ENCODE measurements at places on chromosomes 1 and 21.
A peak's percentile ranks its signal among the peaks of the same experiment; 100 is the strongest.

DNA sequence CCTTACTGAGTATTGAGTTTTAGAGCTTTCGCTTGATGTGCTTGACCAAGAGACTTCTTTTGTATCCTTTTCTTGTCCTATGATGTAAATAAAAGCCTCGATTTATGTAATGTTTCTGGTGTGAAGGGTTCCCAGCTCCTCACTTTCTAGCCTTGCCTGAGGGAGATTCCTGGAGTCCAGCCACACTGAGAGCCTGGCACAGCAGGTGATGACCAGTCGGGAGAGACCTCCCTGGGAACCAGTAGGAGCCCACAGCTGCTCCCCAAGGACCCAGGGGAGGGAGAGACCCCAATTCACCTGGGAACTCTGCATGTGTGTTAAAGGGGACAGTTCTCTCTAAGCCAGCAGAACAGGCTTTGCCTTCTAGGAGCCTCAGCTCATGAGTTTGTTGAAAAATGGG lies 8.9 kb downstream of the C1orf115 start:
- no peak for DNase-seq

GRCh38 chr1:7409278-7409677 lies 361.8 kb upstream of the VAMP3 start:
- DNase-seq = no peak

- no peak for DNase-seq
Observed at GRCh38 chr21:37764691-37765090, 151.6 kb downstream of the KCNJ6 start.

- peak; percentile 57 for DNase-seq
Observed at GRCh38 chr1:206490771-206491405, 16.4 kb upstream of the RASSF5 start.

DNA sequence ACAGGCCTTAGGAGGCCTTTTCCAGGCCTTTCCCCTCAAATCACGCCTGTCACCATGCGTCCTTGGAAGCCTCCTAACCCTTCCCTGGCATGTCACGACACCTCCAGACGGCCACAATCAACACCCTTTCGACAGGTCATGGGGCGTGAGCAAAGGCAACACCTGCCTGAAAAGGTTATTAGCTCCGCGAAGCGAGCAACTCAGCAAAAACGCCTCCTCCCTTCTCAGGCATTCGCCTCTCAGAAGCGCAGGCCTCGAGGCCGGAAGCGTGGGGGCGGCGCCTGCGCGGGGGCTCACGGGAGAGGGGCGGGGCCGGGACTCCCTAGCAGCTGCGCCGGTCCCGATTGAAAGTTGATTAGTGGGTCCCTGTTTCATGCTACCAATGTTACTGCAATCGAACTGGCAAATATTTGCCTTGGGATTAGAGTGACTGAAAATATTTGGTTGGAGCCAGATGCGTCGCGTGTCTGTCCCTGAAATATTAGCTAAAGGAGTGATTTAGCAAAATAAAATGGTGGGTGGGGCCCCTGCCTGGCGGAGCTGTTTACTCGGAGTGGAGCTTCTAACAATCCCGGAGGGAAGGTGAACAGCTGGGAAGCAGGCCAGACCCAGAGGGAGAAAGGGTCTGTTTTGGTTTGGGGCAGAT lies 44.9 kb downstream of the GFI1 start:
- DNase-seq = no peak

- no peak for DNase-seq
Observed at GRCh38 chr1:18921516-18922251, 19.3 kb upstream of the ALDH4A1 start.

GRCh38 chr1:165795894-165796293 lies 27.2 kb upstream of the TMCO1 start:
- DNase-seq = no peak

GRCh38 chr21:44301141-44301540 lies 1.3 kb downstream of the PFKL start:
- DNase-seq = no peak

DNA sequence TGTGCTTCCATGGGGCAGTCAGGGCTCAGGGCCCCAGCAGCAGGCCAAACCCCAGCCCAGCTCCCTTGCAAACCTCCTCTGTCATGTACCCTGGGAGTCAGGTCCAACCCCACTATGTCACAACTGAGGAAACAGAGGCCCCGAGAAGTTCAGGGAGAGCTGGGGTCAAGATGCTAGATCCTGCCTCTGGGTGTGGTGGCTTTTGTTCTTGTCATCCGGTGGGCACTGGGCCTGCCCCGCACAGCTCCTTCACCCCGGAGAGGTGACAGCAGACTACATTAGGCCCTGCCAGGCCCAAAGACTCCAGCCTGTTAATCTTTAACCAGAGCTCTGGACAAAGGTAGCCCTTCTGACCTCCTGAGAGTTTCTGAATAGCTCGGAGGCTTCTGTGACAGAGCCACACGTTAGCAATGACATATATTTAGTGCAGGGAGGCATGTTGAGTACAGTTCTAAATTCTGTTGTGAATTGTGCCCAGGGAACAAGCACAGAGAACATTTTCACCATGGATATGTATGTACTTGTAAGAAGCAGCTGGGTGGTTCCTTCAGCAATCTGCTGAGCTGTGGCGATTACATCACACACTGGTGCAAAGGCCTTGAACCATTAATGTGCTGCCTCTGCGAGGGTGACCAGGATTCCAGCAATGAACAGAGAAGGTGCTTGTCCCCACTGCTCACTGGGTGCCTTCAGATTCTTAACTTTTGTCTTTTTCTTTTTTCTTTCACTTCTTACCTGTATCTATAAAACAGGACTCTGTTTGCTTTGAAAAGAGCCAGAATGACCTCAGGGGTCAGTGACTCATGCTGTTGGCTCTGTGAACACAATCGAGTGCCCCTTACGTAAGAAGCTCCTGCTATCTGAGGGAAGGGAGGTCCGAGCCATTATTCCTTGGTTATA lies 102.8 kb downstream of the RHOU start:
- peak; percentile 84 for DNase-seq

GRCh38 chr1:230797942-230798365 lies 50.8 kb downstream of the CAPN9 start:
- DNase-seq = no peak

- no peak for DNase-seq
Observed at GRCh38 chr1:196105901-196106300, 502.3 kb downstream of the KCNT2 start.

- peak; percentile 80 for DNase-seq
Observed at GRCh38 chr1:941588-942383, 17.3 kb downstream of the NOC2L start.

DNA sequence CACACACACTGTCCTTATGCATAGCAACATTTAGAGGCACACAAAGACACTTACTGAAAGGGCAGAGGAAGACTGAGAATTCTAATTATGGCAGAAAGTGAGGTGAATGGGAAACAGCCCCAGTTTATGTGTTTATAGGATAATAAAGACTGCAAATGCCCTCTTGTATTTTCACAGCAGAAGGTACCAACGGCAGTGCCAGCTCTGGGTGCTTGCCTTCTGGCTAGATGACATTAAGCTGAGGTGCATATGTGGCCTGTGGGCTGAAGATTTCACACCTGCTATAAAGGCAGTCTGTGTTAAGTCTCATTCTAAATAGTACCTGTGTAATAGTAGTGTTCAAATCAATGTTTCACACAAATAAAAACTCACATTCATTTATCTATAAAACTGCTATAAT lies 347.2 kb upstream of the ZRANB2 start:
- DNase-seq = no peak

GRCh38 chr1:235391874-235392273 lies 24.6 kb downstream of the TBCE start:
- DNase-seq = no peak

DNA sequence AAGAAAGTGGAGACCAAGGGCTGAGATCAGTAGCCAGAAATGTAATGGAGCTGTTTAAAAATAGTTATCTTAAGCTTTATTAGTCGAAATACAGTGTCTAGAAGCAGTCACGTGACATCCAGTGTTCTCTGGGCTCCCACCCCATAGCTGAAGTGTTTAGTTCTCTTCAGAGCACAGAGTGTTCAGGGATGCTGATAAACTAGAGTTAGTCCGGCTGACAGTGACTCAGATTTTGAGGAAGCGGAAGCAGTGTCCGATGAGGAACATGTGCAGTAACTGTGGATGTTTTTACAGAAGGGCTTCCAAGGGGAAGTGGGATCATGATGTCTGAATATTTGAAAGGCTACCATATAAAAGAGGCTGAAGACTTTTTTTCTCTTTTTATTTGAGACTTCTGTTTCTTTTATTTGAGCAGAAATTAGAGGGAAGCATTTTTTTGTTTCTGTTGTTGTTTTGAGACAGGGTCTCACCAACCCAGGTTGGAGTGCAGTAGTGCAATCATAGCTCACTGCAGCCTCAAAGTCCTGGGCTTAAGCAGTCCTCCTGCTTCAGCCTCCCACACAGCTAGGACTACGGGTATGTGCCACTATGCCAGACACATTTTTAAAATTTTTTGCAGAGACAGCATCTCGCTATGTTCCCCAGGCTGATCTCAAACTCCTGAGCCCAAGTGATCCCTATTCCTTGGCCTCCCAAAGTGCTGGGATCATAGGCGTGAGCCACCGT lies 124.2 kb downstream of the GALNT2 start:
- no peak for DNase-seq

- DNase-seq = no peak
Observed at GRCh38 chr1:151475175-151475574, 15.9 kb upstream of the POGZ start.

Data from NCI-H226 (cell line).